ENCODE measurements at places on chromosomes 4 and X.

DNA sequence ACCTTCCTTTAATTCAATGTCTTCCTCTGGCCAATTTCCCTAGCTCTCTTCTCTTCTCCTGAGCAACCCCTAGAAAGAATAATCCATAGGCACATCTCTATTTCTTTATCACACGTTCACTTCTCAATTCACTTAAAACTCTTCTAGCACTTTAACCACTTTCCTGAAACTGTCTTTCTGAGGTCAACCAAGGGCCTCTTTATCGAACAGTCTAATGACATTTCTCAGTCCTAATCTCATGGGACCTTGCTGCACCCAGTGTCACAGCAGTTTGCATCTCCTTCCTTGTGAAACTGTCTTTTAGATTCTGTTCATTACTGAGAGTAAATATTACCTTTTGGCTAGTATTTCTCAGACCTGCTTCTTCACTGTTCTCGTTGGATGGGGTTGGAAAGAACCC, 285.3 kb upstream of the RASGEF1B start:
- no peak for DNase-seq

GRCh38 chr4:129014566-129015509, 78.5 kb downstream of the SCLT1 start:
- DNase-seq: no peak

GRCh38 chr4:48129307-48130014, 4.6 kb downstream of the TXK start:
- no peak for DNase-seq

DNA sequence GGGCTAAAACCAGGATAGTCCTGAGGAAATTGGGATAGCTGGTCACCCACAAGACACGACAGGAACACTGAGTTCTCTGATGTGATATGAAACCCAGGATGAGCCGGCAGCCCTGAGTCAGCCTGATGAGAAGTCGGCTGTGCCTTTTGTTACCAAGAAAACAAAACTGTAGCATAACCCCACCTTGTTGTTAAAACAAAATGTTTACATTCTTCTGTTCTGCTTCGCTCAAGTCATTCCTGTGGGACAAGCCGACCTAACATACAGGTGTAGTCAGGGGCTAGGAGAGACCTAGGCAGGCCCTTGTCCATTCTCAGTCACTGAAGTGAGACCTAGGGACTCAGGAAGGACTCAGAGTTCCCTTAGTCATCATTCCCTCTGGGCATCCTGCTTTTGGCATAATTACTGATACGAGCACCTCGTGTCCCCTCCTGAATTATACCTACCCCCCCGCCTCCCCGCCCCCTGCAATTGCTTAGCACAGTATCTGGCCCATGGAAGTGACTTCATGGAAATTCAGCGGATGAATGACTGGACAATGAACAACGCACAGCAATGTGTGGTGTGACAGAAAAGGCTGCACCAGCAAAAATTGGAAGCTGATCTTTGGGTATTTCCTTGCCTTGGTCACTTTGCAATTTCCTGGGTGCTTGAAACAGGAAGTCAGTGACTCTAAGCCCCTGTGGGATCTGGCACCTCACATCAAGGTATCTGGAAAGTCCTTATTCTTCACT, 31.9 kb upstream of the TLR2 start:
- no peak for DNase-seq

DNA sequence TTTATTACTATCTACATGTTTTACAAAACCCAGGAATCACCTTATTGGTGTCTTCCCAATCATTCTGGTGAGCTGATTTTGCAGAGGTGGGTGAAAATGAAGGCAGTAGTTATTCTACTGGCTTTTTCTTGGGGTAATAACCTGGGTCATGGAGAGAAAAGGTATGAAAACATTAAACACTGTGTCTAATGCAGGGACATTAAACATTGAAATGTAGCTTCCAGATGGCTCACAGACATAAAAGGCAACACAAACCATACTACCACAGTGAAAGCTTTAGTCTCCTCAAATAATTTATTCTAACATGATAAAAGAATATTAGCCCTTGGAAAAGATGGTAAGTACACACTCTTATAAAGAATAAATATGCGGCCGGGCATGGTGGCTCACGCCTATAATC, 8.0 kb downstream of the SETD7 start:
- no peak for DNase-seq

- DNase-seq: no peak
These were observed 138.4 kb downstream of the SPANXN3 start for GRCh38 chrX:143378851-143379250.

GRCh38 chr4:101357751-101358150, 10.4 kb upstream of the PPP3CA start:
- DNase-seq: no peak

DNA sequence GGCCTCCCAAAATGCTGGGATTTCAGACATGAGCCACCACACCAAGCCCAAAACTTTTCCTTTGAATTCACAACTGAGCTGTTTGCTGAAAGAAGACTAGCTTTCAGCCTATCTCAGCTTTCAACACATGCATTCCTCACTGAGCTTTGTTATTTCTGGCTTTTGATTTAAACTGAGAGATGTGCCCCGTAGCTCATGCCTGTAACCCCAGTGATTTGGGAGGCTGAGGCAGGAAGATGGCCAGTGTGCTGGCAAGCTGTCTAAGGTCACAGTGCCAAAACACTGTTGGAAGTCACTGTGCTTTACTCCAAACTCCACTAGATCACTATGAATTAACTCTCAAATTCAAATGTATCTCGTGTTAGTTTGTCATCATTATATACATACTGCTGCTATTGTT, 779.5 kb downstream of the TRIML1 start:
- DNase-seq: no peak

DNA sequence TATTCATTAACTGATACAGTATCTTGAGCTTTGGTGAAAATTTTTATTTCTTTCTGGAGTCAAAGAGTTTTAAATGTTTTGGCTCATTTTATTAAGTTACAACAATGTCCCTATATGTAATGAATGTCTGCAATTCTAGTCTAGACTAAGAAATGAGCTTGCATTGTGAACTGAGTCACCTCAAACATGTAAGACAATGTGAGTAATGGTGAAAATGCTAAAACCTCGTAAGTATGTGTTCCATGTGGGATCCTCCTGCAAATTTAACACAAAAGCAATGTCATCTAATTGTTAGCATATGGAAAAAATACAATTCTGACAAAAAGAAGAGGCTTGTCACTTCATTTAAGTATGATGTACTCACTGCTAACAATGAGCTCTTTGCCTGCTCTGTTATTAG, 480.5 kb upstream of the FSTL5 start:
- no peak for DNase-seq

DNA sequence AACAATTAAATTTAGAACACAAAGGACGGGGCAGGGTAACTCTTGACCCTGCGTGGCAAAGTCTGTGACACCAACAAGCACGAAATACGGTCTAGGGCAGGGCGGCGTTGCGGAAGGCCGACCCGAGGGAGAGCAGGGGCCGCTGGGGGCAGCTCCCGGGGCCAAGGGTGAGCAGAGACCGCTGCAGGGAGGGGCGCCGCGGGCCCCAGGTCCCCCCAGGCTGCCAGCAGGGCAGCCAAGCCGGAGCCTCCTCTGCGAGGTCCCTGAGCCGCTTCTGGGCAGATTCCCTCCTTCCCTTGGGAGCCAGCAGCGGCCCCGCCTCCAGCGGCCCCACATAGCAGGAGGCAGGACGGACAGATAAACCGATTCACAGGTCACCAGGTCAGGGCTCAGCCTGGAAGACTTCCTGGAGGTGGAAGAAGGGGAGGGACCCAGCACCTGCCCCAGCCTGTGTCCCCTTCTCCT, 90.2 kb downstream of the FAM53A start:
- no peak for DNase-seq

GRCh38 chr4:170399581-170400293, 310.0 kb upstream of the AADAT start:
- DNase-seq: no peak

DNA sequence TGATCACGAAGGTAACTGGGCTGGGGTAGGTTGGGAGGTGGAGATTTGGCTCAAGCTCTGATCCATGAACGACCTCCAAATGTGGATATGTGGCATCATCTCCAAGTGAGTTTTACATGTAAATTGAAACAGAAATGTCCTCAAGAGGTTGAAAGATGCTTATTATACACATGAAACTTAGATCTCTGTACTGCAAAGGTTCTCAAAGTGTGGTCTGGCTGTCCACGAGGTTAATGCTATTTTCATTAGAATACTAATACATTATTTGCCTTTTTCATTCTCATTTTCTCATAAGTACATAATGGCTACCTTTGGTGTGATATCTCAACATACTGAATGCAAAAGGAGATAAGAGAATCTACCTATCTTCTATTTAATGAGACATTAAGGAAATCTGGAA, 198.2 kb downstream of the RASL11B start:
- no peak for DNase-seq

DNA sequence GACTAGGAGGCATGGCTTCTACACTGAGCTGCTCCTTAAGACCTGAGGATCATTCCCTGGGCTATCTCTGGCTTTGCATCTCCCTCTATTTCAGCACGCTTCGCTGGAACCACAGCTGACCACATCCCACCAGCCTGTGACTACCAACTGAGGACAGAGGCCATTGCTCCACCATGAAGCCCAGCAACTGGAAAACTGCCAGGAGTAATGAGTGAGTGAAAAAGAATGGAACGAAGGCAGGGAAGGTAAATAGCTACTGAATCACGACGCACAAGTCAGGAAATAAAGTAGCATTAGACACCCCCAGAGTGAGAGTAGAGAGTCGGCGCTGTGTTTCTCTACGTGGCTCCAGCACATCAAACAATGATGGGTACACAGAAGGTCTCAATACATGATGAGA, 314.7 kb downstream of the LDB2 start:
- DNase-seq: no peak

DNA sequence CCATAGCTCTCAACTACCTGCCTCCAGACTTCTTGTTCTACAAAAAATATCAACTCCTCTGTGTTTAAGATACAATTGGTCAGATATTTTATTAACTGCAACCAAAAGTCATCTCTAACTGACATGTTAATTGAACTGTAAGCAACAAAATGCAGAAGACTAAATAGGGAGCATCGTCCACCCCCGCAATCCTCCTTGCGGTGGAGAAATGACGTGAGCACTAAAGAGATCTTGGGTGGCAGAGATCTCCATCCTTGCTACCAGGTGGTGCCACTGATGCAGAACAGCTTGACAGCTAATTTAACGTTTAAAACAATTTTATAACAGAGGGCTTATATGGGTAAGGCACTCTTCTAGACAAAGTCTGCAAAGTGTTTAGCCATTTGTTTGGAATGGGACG, 164.4 kb upstream of the FTHL17 start:
- DNase-seq: no peak

DNA sequence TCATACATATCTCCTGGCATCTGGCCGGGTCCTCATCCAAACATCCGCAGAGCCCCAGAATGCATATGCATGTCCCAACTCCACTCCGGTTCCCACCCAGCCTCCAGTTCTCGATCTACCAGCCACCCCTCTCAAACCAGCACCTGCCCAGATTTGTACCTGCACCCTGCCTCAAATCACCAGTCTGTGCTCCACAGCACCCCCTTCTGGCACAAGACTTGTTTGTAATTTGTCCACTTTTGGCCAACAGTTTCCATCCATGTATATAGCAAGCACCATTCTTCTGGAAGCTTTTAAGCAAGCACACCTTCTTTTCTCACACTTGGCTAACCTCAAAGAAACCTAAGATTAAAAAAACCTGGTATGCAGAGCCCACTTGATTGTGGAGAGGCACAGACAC, 644.1 kb downstream of the MID1IP1 start:
- DNase-seq: peak; percentile 73

DNA sequence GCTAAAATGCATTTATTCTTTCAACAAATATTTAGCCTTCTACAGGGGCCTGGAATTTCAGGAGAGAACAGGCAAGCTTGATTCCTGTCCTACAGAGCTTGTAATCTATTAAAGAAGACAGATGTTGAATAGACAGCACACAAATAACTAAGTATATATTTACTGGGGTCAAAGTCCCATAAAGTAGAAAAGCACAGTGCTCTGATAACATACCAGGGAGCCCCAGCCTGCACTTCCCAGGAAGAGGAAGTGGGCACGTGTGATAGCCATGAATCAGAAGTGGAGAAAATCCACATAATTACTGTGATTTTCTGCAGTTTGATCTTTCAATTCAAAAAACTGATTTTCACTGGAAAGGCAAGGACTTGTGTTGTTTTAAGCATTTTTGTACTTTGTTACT, 129.1 kb downstream of the EGF start:
- no peak for DNase-seq

DNA sequence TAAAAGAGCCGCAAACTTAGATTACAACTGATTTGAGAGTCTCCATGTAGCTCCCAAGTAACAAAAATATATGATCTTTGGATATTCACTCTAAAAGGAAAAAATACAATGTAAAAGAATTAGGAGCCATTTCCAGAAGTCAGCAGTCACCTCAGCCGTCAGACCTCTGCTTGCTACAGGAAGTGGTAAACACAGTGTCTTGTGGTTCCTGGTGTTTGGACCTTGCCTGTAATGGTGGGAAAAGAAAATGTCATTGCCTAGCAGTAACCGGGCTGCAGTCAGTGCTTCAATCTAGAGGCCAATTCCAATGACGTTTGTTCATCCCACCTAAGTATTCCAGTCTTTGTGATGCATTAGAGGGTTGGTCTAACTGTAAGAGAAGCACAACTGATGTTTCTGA, 28.9 kb upstream of the SMIM31 start:
- no peak for DNase-seq

GRCh38 chr4:98950925-98951324, 22.0 kb upstream of the EIF4E start:
- DNase-seq: no peak

DNA sequence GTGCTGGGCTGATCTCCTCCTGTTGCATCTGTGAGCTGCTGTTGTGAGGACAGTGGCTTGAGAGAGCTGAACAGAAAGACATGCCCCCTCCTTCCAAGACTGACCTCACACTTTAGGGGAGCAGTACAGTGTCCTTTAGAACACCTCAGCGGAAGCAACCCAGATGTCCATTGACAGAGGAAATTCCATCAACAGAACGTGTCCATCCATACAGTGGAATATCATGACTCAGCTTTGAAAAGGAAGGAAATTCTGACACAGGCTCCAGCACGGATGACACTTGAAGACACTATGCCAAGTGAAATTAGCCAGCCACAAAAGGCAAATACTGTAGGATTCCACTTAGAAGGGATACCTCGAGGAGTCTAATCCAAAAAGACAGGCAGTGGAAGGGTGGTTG, 103.5 kb downstream of the GPR143 start:
- no peak for DNase-seq

DNA sequence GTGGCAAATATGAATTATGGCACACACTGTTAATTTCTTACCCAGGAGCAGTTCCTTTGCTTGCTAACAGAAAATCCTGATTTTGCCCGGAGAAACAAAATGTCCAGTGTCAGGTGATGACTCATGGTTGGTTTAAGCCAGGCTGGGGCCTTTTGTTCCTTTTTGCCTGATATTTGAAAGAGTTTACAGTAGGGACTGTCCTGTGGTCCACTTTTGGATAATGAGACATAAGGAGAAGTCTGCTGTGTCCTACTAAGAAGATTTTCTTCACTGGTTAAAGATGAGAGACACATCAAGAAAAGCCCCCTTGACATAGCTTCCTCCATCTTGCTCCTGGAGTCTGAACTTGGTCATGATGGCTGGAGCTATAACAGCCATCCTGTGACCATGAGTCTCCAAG, 12.1 kb upstream of the DRD5 start:
- no peak for DNase-seq

All from H1 (cell line).